ENCODE measurements at places on chromosomes 3 and 15.
A peak's percentile ranks its signal among the peaks of the same experiment; 100 is the strongest.

GRCh38 chr3:53780171-53780570, 66.0 kb downstream of the CHDH start:
- no peak for DNase-seq

DNA sequence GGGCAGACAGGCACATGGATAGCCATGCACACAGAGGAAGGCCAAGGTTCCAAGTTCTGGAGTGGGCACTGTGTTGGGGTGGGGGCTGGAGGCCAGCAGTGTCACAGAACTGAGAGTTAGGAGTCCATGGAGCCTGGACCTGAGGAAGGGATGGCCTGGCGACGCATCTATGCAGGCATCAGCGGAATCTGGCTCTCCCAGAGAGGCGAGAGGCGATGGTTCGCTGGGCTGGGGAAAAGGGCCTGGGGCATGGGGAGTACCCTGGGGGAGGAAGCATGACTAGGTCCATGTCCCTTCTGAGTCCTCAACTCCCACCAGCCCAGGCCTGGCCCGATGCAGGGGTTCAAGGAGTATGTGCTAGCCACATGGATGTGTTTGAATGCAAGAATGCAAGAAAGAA, 192.8 kb upstream of the LINGO1 start:
- DNase-seq: no peak

DNA sequence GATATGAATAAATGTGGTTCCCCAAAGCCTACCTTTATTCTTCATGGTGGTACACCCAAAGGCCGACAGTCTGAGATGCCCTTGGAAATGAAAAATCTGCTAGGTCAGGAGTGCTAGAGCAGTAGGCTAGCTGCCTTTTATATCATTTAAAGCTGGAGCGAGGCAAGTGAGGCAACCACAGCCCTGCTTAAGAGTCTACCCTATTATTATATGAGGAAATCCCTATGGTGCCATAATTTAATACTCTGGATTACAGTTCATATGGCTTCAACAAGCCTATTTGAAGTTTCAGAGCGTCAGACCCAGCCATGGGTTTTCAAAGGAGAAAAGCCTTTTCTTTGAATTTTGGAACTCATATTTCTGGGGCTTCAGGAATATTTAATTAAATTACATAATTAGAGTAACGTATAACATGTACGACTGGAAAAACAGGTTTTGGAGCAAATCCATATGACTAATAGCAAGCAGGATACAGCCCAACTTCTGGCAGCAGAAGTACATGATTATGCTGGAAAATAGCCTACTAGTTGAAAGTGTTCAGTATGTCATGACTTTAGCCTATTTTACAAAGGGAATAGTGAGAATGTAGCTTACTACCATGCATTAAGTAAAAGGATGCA, 18.0 kb upstream of the SLTM start:
- DNase-seq: no peak

DNA sequence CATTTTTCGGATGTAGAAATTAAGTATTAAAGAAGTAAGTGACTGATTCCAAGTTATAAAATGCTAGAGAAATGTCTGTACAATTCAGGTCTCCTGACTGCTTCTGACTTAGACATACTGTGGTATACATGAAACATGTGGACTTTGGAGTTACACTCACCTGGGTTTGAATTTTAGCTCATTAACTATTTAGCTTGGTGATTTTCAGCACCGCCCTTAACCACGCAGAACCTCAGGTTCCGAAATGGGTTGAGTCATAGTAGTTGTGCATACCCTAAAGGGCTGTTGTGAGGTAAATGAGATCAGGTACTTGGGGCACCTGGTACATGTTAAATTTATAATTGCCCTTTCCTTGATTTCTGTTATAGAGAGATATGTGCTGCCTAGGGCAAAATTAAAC, 32.9 kb upstream of the UTS2B start:
- DNase-seq: no peak

- DNase-seq: no peak
Observed at GRCh38 chr3:29311795-29312194, 30.9 kb downstream of the RBMS3 start.

GRCh38 chr3:50365080-50365841, 5.9 kb upstream of the TMEM115 start:
- DNase-seq: peak; percentile 97

GRCh38 chr3:140316466-140316865, 361.4 kb upstream of the TRIM42 start:
- DNase-seq: no peak

- no peak for DNase-seq
Observed at GRCh38 chr15:58876306-58877106, 57.0 kb downstream of the SLTM start.

GRCh38 chr3:183290216-183290615, 37.2 kb downstream of the B3GNT5 start:
- no peak for DNase-seq

DNA sequence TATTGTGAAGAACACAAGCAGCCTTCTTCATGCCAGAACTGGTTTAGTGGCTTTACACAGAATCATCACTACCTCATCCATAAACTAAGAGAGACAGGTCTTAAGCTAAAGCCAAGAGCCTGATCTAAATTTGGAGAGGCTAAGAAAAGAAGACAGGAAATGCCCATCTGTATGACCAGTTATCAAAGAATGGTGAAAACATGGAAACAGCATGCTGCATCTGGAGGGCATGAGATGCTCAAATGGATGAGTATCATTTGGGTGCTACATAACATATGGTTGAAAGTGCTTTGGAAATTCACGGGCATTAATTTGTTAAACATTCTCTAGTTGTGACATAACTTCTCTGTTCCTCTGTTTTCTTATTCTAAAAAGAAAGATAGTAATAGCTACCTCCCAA, 112.5 kb downstream of the CPNE4 start:
- DNase-seq: no peak

DNA sequence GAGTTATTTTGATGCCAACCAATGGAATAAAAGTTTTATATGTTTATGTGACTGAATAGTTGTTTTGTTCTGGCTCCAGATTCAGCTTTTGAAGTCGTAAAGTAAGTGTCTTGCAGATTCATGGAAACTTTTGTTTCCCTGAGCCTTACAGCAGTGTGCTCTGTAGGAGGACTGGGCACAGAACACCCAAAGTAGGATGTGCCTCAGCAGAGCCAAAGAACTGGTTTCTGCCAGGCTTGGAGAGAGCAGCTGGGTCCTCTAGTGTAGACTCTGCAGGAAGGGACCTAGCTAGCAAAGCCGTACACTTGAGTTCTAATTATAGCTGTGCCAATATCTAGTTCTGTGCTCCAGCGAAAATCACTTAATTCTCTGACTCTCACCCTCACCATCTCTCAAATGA, 261.2 kb upstream of the DNAJC19 start:
- no peak for DNase-seq

DNA sequence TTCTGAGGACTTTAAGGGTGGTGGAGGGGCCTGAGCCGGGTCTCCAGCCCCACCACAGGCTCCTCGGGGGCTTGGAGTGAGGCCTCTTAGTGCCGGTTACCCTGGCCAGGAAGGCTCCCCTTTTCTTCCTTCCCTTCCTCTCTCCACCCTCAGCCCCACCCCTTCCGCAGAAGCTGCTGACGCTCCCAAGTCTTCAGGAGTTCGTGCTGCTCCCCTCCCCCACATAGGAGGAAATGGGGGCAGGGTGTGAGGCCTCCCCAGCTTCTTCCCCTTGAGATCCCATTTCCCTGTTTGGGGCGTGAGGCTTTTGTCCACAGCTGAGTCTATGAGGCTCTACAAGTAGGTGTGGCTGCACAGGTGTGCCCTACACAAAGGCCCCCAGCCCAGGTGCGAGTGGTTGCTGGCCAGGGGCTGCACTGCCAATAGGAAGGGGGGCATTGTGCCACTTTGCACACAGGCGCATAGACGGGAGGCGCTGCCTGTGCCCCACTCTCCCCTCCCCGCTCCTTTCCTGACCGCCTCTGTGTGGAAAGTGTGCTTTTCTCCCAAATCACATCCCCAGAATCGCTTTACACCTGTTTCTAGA, 915 bp upstream of the CALML4 start:
- no peak for DNase-seq

- peak; percentile 56 for DNase-seq
Observed at GRCh38 chr15:88605189-88606069, 15.7 kb upstream of the AEN start.

DNA sequence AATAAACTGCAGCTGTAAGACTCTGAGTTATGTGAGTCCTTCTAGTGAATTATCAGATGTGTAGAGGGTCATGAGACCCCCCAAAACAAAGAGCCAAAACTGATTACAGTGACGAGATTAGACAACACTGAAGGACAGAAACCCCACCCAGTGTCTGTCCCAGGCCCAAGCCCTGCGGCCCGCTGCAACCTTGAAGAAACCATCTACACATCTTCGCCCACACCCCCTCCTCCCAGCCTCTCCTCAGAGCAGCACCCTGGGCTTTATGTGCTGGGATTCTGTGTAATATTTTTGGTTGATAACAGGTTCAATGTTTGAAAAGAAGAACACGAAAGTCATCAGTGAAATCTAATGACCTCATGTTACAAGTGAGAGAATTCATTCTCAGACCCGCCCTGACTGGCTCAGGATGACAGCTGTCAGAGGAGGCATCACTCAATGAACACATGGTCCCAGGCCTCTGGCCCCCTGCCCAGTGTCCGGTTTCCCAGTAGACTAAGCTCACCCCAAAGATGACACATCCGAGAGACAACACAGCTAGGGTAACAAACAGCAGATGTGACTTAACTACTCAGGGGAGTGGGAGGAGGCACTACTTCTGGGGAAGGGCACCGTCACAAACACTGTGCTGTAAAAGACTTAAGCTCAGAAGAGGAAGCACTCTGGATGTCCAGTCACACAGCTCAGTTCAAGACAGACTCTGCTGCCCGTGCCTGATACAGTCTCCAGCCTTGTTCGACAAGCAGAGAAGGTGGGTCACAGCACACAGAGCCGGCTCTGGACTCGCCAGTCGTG, 48.9 kb downstream of the NIPA2 start:
- DNase-seq: no peak

GRCh38 chr3:14415501-14415900, 13.1 kb downstream of the SLC6A6 start:
- no peak for DNase-seq

- no peak for DNase-seq
Observed at GRCh38 chr3:36648241-36649034, 115.9 kb downstream of the DCLK3 start.

DNA sequence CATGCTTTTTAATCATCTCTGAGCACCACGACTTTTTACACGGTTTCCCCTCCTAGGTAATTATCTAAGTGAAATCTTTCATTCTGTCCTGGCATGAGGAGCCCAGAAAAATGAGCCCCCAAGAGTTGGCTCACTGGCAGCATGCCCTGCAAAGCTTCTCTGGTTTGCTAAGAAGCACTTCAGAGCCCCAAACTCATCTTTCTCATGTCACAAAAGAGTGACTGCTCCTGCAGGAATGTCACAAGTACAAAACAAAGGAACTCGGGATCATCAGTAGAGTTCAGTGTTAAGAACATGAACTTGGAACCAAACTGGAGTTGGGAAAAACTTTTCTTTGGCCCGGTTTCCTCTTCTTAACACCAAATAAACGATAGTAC, 123.9 kb downstream of the FOXB1 start:
- no peak for DNase-seq

- peak; percentile 40 for DNase-seq
Observed at GRCh38 chr3:168051531-168052471, 43.9 kb downstream of the GOLIM4 start.

- DNase-seq: no peak
Observed at GRCh38 chr15:60573936-60574335, 95.0 kb upstream of the ICE2 start.

- DNase-seq: no peak
Observed at GRCh38 chr3:102529452-102529851, 94.6 kb downstream of the ZPLD1 start.

- DNase-seq: no peak
Observed at GRCh38 chr3:38630606-38631005, 18.9 kb downstream of the SCN5A start.

GRCh38 chr3:111822804-111823203, 36.3 kb upstream of the PHLDB2 start:
- DNase-seq: no peak

DNA sequence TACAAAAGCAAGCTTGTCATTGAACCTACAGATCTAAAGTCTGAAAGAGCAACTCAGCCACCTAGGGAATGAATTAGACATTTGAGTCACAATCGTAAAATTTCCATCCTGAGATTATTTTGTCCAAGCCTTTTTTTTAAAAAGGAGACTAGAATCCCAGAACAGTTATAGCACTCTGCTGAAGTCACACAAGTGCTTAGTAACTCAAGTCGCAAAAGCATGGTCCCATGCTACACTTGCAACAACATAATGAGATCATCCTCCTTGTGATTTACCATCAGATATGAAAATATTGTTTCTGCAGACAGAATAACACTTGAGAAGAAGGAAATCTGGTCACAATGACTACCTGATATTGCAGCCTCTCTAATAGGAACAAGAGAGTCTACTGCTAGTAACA, 106.7 kb downstream of the ZIC4 start:
- no peak for DNase-seq

GRCh38 chr3:52259035-52259434, 13.5 kb downstream of the PPM1M start:
- no peak for DNase-seq

DNA sequence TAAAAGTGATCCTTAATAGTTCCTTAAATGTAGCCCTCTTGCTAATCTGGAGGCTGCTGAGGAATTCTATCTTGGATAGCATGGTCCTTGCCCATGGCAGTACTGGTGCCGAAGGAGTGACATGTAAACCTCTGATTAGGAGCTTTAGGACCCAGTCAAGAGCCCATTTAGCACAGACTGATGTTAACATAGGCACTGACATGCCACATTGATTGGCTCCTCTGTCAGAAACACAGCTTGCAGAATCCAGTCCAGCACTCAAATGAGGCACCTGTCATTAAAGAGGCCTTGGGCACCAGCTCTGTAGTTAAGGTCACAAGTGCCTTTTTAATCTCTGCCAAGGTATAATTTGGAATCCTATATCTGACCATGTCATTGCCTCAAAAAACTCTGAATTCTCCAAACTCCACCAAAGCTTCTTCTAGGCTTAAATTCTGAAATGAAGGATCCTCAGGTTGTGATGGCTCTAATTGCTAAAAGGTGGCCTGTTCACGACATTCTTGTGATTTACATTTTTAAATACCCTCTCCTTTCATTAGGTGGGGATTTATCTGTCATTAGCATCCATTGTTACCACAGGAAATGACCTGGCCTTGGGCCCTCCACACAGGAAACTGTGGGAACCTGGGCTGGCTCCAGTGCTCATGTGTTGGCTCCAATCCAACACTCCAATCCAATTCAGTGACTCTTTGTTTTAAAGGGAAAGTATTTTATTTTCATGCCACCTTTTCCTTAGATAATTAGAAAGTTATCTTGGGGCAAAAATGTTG, 57.3 kb upstream of the RNF7 start:
- DNase-seq: no peak

GRCh38 chr3:11559816-11560633, 83.7 kb downstream of the VGLL4 start:
- DNase-seq: no peak

DNA sequence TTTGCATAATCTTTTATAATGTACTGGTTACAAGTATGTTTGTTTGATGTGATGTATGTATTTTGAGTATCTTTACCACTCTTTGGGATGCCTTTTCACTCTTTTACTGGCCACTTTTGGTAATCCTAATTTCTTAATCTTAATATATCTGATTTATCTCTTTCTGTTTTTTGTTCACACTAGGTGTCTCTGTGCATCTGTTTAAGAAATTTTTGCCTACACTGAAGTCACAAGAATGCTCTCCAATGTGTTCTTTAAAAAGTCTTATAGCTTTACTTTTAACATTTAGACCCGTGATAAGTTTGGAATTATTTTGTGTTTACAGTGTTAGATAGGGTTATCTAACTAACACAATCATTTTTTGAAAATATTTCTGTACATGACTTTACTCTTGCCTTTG, 659.1 kb downstream of the SI start:
- DNase-seq: no peak

GRCh38 chr3:71528816-71529215, 54.7 kb downstream of the FOXP1 start:
- DNase-seq: no peak

GRCh38 chr3:88433568-88433967, 283.8 kb downstream of the C3orf38 start:
- DNase-seq: peak; percentile 38
